ENCODE measurements at places on chromosomes 11 and 22.

DNA sequence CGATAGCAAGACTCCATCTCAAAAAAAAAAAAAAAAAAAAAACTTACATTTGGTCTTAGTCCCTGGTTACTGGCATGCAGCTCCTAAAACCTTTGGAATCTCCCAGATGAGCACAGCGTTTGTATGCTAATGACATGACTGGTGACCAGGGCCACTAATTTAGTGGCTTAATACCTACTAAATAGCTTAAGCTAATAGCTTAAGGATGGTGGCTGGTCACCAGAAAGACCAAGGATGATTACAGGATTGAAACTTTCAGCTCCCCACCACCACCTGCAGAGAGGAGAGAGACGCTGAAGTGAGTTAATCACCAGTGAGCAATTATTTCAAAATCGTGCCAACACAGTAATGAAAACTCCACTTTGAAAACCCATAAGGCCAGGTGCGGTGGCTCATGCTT is 37.1 kb downstream of the DENND5A start:
- DNase-seq, result no peak

GRCh38 chr22:47191671-47192650 is 429.5 kb downstream of the TBC1D22A start:
- DNase-seq, result no peak

GRCh38 chr22:46800102-46800857 is 37.8 kb downstream of the TBC1D22A start:
- DNase-seq, result no peak

GRCh38 chr11:85903406-85903805 is 48.2 kb downstream of the CCDC83 start:
- no peak for DNase-seq

GRCh38 chr11:131592734-131593133 is 222.3 kb downstream of the NTM start:
- DNase-seq, result no peak

DNA sequence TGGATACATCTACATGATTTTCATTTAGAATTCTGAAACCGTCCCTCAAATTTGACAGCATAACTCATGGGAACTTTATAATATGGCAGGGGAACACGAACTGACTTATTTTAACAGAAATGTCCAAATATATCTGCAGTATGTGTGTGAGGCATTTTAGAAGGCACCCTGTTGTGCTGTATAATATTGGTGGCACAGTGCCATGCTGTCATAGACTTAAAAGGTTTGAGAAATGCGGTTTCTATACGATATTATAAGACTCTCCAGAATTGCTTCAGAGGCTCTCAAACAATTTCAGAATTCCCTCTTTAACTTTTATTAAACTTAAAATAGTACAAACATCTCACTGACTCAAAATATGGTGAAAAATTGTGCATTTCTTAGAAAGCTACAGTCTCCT is 181.6 kb downstream of the MSANTD4 start:
- DNase-seq, result no peak

DNA sequence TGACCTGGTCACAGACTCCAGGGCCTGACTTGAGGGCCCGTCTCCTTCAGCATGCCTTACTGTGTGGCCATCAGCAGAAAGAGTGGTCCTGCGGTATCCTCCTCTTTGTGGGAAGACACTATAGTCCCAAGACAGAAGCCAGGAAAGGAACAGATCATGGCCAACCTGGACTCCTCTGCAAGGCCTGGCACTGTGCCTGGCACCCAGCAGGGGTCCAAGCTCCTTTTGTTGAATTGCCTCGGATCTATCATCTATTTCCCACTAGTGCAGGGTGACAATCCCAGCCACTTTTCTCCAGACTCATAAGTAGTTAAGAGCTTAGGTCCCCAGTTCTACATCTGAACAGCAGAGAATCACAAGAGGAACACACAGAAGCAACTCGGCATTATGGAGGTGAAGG is 27.0 kb downstream of the DSCAML1 start:
- no peak for DNase-seq

DNA sequence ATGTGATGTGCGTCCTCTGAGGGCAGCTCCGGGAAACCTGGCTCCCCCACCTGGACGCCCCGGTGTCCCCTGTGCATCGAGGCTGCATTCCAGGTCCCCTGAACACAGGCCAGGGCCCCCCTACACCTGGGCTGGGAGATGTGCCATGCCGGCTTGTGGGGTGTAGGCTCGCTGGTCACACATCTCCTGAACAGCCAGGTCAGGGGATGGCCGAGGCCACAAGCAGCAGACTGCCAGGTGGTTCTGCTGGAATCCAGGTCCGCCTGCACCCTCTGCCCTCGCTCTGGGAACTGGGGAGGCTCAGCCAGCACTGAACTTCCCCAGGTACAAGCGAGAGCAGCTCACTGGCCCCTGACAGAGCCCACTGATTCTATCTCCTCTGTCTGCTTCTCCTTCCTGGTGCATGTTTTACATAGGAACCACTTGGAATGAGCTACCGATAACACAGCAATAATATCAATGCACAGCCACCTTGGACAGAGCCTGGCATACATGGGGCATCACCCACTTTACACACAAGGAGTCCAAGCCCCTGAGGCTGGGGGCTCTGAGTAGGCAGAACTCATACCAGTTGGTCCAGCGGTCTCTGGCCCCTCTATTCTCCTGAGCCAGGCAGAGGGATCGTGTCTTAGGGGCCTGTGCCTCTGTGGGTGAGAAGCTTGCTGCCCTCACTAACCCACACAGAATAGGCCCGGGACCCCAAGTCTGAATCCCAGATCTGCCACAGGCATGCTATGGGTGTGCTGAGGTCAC is 46.8 kb downstream of the TBX1 start:
- DNase-seq, result no peak

DNA sequence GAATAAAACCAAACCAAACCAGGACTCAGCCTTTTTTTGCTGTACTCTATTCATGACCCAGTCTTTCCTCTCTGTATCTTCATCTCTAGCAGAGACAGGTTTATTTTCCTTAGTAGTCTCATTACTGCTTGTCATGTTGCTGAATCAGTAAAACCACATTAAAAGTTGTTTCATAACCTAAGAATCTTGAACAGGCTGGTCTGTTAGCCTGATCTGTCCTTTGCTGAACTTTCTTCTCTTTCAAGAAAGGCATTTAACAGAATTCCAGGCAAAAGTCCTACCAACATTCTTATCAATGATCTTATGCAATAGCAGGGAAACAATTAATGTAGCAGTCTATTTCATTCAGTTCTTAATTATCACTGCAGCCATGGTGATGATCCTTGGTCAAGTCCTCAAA is 197.7 kb downstream of the CASP12 start:
- no peak for DNase-seq

Measured in kidney capillary endothelial cell (primary cell).